Fibroblast of villous mesenchyme (primary cell): ENCODE measurements at places on chromosomes 5 and 9. TPM values are rescaled to one million over a fixed set of nuclear protein-coding genes. Genes with fewer than 3 reads are reported as not detected.

DNA sequence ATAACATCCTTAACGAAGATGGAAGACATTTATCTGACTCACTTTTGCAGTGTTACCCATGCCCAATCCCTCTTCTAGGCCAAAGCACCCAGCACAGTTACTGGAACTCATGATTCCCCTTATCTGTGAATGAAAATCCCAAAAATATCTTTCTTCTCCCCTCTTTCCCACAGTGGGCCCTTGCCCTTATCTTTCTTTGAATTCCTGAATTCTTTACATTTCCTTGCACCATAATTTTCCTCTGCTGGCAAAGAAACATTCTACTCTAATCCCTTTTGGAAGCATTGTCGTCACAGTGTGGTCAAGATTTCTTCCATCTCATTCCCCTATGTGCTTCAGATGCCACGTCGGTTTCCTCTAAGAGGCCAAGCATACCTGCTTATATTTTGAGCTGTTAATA, 135.9 kb upstream of the LIFR start:
- DNase-seq = peak; percentile 98

DNA sequence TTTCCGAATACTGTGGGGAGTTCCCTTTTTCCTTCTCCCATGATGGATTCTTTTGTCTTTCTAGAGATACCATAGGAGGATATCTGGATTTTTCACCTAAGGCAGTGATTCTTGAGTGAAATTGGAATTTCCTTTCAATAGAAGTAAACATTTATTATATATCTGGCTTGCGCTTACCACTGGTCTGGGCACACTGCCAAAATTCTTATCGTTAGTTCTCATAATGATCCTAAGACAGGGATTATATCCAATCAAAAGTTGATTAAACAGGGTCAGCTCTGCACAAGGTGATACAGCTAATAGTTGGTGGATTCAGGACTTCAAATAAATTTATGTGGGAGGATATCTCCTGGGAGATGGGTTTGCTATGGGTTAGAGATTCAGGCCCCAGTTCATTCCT, 9.6 kb downstream of the TLE4 start:
- peak; percentile 78 for DNase-seq

Gene SH3PXD2B
- 28.1 and 32.2 TPM in 2 replicates for total RNA-seq

Gene CD14
- 0.97 and 2.2 TPM in 2 replicates for total RNA-seq

GRCh38 chr9:79007701-79008483, 563.9 kb upstream of the TLE4 start:
- no peak for DNase-seq

- no peak for DNase-seq
These were observed 47.6 kb upstream of the HOMER1 start for GRCh38 chr5:79561525-79561893.

GRCh38 chr5:33182986-33183385, 257.8 kb upstream of the TARS1 start:
- DNase-seq = no peak

DNA sequence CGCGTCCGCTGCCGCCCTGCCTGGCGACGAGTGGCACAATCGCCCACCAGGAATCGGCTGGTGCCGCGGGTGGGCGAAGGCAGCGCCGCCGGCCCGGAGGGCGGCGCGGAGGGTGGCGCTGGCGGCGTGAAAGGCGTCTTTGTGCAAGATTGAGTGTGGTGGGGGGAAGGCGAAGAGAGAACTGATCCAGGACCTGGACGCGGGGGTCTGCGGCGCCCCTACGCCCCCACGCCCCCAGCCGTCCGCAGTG, 4.6 kb upstream of the RGMB start:
- no peak for DNase-seq

Gene CSF2
- total RNA-seq = 0.43 TPM in 1 of 2 replicates, not detected in the other

GRCh38 chr5:74762599-74762998, 4.3 kb downstream of the GFM2 start:
- peak; percentile 64 for DNase-seq

DNA sequence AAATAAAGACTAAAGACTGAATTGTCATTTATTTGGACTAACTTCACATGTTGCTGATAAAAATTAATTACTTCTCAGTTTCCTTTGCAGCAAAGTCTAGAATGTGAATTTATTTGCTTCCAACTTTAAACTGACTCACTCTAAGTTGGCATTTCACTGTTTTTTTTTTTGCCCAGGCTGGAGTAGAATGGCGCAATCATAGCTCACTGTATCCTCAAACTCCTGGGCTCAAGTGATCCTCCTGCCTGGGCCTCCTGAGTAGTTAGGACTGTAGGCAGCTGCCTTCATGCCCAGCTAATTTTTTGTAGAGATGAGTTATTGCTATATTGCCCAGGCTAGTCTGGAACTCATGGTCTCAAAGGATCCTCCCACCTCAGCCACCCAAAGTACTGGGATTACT, 3.5 kb downstream of the CCNB1 start:
- DNase-seq = no peak

- DNase-seq = no peak
These were observed 281.7 kb upstream of the IRX2 start for GRCh38 chr5:3033033-3033755.

DNA sequence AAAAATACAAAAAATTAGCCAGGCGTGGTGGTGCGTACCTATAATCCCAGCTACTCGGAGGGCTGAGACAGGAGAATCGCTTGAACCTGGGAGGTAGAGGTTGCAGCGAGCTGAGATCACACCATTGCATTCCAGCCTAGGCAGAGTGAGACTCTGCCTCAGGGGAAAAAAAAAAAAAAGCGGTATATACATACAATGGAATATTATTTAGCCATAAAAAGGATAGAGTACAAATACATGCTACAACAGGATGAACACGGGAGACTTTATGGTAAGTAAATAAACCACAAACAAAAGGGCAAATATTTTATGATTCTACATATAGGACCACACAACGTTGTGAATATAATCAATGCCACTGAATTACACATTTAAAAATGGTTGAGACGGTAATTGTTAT, 5.2 kb downstream of the UBTD2 start:
- DNase-seq = no peak

- DNase-seq = peak; percentile 72
These were observed 28.0 kb upstream of the DAP start for GRCh38 chr5:10789021-10789420.

DNA sequence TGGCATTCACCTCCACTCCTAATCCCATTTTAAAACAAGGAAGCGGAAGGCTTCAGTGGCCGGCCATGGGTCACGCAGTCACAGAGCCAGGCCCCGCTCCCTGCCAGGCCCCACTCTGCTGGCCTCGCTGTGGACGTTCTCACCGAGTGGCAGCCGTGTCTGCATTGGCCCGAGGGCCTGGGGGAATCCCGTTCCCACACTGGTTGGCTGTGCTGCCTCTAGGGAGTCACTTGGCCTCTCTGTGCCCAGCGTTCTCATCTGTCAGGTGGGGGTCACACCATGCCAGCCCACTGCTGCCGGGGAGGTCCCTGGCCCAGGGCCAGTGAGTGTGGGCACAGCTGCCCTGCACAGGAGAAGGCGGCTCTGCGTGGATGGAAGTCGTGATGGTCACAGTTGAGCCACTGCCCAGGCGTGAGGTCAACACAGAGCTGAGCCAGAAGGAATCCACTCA, 13.4 kb upstream of the SLC9A3 start:
- no peak for DNase-seq

DNA sequence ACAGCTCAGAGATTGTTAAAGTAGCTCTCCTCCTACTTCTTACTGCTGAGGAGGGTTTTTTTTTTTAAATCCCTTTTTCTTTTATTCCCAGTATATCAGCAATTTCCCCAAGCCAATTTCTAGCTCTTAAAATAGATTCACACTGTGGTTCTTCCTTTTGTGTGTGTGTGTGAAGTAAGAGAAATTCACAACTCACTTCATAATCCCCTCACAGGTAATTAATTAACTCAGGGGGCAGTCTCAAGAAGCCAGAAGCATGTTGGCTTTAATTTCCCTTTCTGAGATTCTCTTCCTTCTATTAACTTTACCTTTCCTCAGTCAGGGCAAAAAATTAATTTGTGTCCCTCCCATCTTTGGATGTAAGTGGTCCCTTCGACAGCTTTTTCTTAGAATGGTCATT, 71.0 kb upstream of the HMHB1 start:
- no peak for DNase-seq

Gene ZNF879
- 2.6 and 5.6 TPM in 2 replicates for total RNA-seq

DNA sequence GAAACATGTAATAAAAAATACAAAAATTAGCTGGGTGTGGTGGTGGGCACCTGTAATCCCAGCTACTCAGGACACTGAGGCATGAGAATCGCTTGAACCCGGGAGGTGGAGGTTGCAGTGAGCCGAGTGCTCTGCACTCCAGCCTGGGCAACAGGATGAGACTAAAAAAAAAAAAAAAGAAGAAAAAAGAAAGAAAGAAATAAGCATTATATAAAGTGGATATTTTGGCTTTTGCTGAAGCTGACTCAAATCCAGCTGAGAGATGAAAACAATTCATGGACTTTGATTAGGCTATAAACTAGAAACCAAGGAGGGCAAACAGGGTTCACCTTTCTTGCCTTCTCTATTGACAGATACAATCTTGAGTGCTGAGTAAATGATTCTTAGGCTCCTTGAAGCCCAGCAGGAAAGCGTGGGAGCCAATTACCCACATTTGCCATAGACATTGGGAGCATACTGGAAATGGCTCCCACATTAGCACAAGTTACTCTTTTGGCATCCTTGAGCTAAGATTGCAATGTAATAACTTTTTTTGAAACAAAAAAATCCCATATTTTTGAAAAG, 2.4 kb upstream of the BTF3 start:
- no peak for DNase-seq

Gene GABRA1
- not detected in 2 replicates for total RNA-seq

Gene SPINK4
- total RNA-seq = not detected in 2 replicates

Gene RETREG1
- 0.64 and 1.7 TPM in 2 replicates for total RNA-seq

- no peak for DNase-seq
These were observed 24.3 kb downstream of the BOD1 start for GRCh38 chr5:173592050-173592669.

DNA sequence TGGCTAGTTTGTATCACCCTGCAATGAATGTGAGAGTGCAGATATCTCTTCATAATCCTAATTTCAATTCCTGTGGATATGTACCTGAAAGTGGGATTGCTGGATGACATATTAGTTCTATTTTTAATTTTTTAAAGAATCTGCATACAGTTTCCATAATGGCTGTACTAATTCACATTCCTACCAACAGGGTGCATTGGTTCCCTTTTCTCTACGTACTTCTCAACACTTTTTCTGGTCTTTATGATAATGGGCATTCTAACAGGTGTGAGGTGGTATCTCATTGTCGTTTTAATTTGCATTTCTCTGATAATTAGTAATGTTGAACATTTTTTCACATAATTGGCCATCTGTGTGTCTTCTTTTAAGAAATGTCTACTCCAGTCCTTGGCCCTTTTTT, 927.5 kb downstream of the DTWD2 start:
- no peak for DNase-seq

DNA sequence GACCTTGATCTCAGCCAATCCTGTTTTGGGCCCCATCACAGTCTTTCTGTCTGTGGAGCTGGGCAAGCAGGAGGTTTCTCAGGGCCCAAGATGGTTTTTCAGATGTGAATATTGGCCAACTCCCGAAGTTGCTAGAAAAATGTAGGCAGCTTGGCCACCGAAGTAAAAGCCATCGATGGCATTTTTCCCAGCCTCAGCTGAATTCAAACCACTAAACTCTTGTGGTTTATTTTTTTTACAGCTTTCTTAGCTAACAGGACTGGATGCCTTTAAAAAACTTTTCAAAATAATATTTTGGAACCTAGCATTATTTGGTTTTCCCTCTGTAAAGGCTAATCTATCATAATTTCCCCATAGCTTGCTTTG, 102.5 kb upstream of the ERCC6L2 start:
- DNase-seq = peak; percentile 72

DNA sequence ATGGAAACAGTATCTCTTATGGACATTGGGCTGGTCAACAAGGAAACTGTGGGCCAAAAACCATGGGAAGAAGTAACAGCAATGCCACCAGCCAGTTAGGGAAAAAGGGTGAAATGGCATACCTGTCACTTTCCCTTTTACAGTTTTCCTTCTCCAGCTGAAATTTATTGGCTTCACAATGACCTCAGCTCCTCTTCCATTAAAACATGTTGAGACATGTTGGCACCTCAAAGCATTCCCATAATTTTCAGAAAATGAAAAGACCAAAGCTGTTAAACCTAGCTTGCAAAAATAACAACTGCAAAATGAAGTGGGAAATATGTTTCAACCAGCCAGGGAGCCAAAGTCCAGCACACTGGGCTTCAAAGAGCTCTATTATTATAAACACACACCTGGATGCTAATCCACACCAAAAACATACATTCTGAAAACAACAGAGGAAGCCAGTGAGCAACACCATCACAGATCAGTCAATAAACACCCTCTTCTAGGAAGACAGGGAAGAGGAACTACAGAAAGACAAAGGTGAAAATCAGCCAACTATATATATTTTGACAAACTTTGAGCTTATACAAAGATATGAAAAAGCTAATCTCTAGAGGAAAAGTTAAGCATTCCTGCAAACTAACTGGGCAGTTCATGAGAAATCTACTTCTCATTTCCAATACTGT, 78.4 kb upstream of the PTGER4 start:
- DNase-seq = no peak

Gene RGMB
- total RNA-seq = 94.1 and 101 TPM in 2 replicates

GRCh38 chr5:3889412-3890142, 293.9 kb downstream of the IRX1 start:
- no peak for DNase-seq

Gene HEMGN
- not detected in 2 replicates for total RNA-seq

Gene ENG
- total RNA-seq = 25.8 and 30.7 TPM in 2 replicates

GRCh38 chr5:117144086-117144485, 569.5 kb upstream of the SEMA6A start:
- no peak for DNase-seq

- DNase-seq = no peak
These were observed 185.3 kb upstream of the IER5L start for GRCh38 chr9:129363216-129363873.

Gene EGFLAM
- 3.0 and 5.5 TPM in 2 replicates for total RNA-seq

Gene CTSL
- total RNA-seq = 156 and 163 TPM in 2 replicates

Gene SLC36A3
- total RNA-seq = not detected in 2 replicates

DNA sequence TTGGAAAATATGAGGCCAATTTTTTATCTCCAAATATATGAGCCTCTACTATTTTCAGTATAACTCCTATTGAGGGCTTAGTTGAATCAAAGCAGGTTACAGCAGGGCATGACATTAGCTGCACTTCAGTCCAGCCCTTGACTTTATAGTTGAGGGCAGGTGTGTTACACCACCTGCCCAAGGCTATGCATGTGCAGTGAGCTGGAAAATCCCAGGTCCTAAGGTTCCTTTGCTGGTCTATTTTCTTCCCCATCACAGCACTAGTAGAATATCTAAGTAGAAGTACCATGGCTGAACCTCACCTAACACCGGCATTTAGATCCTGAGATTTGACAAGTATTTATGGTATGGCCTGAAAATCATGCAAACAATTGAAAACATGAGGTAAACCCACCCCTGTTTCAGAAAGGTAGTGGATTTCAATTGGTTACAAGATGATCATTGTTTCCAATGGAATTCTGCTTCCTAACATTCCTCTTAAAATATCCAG, 201.1 kb downstream of the SEMA5A start:
- no peak for DNase-seq

- no peak for DNase-seq
These were observed 345.0 kb downstream of the TMEM38B start for GRCh38 chr9:106039151-106039935.

GRCh38 chr5:172932313-172933017, 26.8 kb upstream of the RPL26L1 start:
- peak; percentile 69 for DNase-seq

Gene BAAT
- total RNA-seq = under 0.01 TPM in 1 of 2 replicates, not detected in the other
